ENCODE measurements at places on chromosomes 13 and 19.

GRCh38 chr19:9538183-9539058 is at the start of gene ZNF426:
ZNF426 (minus strand) TSS chr19:9538645; CDS start chr19:9536232, 2,413 bp downstream.
- DNase-seq: peak; percentile 89

- DNase-seq: peak; percentile 61
Measured at GRCh38 chr19:35901854-35902661, at the start of gene HCST. HCST (plus strand) TSS chr19:35902529; CDS start chr19:35902594, 65 bp downstream.

GRCh38 chr13:50403311-50403710 is 388.1 kb downstream of the KCNRG start:
- DNase-seq: no peak

- DNase-seq: no peak
Measured at GRCh38 chr19:27974082-27974513, 1238.9 kb downstream of the UQCRFS1 start.

- no peak for DNase-seq
Measured at GRCh38 chr19:58401840-58402421, 6.5 kb downstream of the RNF225 start.

DNA sequence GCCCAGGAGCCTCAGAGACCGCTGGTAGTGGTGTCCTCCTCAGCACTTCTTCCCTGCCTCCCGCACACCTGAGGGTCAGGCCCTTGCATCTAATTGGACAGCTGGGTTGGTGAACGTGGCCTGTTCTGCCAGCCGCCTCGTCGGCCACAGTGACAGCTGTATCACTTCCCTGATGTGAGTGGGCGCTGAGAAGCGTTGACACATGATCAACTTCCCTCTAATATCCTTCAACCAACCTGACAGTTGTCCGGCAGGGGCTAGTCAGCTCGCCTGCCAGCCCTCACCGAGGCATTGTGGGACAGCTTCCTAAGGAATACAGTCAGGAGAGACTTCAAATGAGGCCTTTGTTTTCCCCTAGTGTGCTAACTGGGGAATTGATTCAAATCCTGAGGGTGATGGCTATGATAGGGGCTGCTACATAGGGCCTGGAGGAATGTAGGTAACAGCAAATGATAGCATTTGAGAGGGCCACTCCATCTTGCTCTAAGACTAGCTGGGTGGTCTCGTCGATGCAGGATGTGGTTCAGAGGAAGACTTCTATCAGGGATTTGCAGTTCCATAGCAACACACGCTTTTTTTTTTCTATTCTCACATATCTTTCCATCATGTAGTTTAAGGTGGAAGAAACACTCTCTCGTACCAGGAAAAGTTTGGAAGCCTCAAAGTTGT is 230.8 kb downstream of the TSHZ3 start:
- DNase-seq: no peak

GRCh38 chr19:10769533-10770491 is 51.9 kb downstream of the DNM2 start:
- no peak for DNase-seq

GRCh38 chr13:22483276-22483675 is 697.5 kb upstream of the SGCG start:
- DNase-seq: no peak

- no peak for DNase-seq
Measured at GRCh38 chr13:36251526-36251925, 37.2 kb upstream of the SOHLH2 start.

DNA sequence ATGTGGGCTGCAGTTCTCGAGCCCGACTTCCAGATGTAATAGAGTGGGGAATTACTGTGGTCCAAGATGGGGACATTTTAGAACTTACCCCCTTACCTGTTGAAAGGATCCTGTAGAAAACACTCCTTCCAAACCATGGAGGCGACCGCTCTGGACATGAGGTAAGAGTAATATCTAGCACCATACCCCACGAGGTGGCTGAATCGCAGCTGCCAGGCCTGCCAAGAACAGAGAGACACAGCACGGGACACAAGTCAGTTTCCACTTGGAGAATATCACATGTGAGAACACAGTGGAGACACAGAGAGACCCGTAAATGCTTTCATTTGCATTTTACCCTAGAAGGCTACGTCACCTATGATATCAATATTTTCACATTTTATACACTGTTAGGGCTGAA is 129.2 kb downstream of the MIPEP start:
- no peak for DNase-seq

- DNase-seq: no peak
Measured at GRCh38 chr19:4686700-4687099, 16.6 kb upstream of the MYDGF start.

DNA sequence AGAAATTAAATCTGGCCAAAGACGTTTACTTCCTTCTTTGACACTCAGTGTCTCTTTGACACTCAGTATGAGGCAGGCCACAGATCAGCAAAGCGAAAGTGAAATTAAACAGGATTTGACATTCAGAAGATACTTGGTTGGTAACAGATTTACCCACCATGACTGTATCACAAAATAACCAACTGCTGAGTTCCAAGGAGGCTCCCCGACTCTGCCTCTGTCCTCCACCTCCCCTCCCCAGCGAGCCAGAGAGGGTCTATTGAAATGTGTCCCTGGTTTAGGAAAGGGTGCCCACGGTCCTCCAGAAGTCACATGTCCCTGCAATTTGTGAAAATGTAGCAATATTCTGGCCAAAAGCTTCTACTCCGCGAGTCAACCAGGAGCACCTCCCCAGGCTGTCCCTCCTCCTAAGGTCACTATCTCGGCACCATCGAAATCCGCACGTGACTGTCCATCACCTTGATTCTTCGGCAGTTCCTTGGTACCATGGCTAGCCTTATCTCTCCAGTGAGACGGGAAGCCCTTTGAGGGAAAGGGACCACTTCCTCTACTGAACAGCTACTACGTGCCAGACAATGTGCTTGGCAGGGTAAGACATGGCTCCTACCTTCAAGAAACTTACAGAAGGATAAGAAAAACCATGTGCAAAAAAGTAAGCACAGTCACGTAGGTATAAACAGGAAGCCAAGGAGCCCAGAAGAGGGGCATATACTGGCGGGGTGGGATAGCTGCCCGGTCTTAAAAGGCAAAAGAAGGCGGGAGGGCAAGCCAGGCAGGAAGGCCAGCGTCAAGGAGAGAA is 1.5 kb downstream of the N4BP2L1 start:
- peak; percentile 76 for DNase-seq

- DNase-seq: no peak
Measured at GRCh38 chr19:4267901-4268815, 10.9 kb upstream of the SHD start.

DNA sequence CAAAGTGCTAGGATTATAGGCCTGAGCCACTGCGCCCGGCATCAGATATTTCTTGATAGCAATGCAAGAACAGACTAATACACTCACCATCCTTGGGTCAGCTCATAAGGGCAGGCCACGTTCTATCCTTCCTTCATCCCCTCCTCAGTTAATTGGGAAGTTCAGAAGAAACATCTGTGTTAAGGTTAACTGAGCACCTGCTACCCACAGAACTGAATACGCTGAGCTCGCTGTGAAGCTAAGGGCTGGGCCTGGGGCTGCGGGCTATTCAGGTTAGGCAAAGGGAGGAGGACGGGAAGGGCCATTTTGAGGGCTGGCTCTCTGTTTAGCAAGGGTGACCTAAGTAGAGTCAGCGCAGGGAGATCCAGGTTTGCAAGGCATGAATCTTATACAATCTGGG is 43.0 kb upstream of the UQCRFS1 start:
- DNase-seq: no peak

DNA sequence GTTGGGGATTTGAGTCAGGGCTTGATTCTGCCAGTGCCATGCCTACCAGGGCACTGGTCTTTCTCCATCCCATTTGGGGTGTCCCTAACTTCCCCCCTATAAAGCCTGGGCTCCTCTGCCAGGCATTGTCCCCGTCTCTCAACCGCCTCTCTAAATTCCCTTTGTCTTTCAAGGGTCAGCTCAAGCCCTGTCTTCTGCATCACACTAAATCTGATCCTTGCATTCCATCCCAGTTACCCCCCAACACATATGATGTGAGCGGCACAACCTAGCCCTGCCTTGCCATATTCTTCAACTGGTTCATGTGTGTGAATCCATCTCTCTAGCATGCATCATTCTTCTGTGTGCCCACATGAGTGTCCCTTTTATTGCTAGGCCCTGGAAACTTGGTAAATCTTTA is 480.9 kb downstream of the ZNF536 start:
- no peak for DNase-seq

DNA sequence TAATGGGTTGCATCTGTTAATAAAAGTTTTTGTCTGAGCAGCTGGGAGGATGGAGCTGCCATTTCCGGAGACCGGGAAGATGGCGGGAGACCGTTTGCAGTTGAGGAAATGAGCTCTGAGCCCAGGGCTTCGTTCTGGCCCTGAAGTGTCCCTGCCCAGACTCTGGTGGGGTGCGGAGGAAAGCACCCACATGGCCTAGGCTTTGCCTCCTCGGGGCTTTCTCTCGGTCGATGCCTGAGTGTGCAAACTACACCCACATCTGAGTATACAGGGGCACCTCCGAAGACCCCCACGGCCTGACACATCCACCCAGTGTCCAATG is 15.6 kb upstream of the NANOS3 start:
- peak; percentile 67 for DNase-seq

DNA sequence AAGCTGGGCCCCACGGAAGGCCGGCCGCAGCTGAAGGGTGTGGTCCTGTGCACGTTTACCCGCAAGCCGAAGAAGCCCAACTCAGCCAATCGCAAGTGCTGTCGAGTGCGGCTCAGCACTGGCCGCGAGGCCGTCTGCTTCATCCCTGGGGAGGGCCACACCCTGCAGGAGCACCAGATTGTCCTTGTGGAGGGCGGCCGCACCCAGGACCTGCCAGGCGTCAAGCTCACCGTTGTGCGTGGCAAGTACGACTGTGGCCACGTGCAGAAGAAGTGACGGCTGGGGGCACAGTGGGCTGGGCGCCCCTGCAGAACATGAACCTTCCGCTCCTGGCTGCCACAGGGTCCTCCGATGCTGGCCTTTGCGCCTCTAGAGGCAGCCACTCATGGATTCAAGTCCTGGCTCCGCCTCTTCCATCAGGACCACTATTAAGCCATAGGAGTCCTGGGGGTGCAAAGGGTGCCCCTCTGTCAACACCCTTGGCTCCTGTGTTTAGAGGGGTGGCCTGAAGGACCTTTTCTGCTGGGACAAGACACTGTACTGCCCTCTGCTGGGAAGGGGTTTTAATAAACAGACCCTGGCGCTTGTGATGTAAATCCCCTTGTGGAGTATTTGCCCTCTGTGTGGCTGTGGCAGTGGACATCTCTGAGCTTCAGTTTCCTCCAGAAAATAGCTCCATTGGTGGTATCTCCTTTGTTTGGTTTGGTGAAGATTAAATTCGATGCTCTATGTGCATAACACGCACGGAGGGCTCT is 1.9 kb downstream of the MRPS12 start:
- peak; percentile 52 for DNase-seq

- no peak for DNase-seq
Measured at GRCh38 chr19:5356428-5356827, 15.8 kb upstream of the PTPRS start.

DNA sequence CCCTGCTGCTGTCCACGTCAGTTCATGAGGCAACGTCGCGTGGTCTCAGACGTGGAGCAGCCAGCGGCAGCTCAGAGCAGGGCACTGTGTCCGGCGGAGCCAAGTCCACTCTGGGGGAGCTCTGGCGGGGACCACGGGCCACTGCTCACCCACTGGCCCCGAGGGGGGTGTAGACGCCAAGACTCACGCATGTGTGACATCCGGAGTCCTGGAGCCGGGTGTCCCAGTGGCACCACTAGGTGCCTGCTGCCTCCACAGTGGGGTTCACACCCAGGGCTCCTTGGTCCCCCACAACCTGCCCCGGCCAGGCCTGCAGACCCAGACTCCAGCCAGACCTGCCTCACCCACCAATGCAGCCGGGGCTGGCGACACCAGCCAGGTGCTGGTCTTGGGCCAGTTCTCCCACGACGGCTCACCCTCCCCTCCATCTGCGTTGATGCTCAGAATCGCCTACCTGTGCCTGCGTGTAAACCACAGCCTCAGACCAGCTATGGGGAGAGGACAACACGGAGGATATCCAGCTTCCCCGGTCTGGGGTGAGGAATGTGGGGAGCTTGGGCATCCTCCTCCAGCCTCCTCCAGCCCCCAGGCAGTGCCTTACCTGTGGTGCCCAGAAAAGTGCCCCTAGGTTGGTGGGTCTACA is 6.6 kb downstream of the FSTL3 start:
- DNase-seq: no peak

DNA sequence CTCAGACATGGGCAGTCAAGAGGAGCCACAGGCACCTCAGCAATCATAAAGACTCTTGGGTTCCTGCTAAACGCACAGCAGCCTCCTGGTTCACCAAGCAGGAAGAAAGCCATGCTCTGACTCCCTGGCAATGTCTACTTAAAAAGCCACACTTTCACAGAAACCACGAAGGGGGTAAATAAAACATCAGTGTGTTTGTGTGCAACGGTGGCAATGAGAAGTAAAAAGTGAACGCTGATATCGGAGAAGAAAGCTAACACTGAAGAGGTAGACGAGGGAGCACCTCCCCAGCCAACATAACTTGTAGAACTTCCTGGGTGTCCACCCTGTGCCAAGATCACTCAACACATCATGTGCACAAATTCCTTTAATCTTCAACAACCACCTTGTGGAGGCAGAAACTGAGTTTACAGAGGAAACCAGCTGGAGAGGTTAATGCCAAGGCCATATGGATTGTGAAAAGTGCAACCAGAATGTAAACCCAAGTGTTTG is 30.2 kb downstream of the HSPH1 start:
- DNase-seq: no peak

GRCh38 chr13:30679483-30680330 is 55.6 kb upstream of the ALOX5AP start:
- peak; percentile 52 for DNase-seq

DNA sequence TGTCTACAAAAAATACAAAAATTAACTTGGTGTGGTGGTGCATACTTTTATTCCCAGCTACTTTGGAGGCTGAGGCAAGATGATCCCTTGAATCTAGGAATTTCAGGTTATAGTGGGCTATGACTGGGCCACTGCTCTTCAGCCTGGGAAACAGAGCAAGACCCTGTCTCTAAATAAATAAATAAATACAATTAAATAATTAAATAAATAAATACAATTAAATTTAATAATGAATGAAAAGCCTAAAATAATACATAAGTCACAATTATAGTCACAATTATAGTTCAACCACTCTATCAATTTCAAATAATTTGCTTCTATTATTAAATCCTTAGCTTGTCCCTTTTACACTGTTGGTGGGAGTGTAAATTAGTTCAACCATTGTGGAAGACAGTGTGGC is 146.4 kb upstream of the RFC3 start:
- no peak for DNase-seq

DNA sequence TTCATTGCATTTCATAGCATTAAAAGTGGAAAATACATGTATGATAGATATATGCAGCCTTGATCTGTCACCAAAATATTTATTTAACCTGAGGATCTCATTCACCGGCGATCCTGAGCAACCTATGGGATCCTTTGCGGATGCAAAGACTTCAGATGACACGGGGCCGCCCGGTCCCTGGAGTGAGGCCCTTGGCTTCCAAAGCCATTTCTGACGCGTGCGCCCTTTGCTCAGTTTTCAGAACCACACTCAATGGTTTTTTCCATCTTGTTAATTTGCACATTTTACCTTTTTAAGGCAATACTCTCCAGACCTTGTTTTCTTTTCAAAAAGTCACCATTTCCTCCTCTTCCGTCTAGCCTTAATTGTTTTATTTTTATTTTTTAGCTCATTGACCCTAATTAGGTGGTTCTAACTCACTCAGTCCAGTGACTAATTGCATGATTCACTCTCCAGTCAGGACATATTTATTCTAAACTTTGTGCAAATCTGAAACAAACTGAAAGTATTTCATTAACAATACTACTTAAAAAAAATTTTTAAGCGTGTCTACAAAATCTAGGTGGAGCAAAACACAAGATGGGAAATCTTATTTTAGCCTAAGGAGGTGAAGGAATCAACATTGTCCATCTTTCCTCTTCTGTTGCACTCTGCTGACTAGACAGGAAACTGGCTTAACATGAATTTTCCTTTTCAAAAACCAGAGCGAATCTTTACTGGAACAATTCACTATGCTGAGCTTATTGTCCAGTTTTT is 47.9 kb downstream of the COL4A1 start:
- DNase-seq: no peak

Data from GM13977 (cell line).